Stimulated activated CD8-positive, alpha-beta memory T cell treated with anti-CD3 and anti-CD28 coated beads, Interleukin-12 subunit alpha, Interleukin-12 subunit beta, amount 100 ng/mL, for 4 hours (primary cell): ENCODE measurements at places on chromosomes 1 and 21.

GRCh38 chr1:81044708-81045107, 756.0 kb upstream of the ADGRL2 start:
- no peak for DNase-seq

GRCh38 chr1:223543560-223543959, 121.9 kb downstream of the CAPN8 start:
- DNase-seq: no peak

DNA sequence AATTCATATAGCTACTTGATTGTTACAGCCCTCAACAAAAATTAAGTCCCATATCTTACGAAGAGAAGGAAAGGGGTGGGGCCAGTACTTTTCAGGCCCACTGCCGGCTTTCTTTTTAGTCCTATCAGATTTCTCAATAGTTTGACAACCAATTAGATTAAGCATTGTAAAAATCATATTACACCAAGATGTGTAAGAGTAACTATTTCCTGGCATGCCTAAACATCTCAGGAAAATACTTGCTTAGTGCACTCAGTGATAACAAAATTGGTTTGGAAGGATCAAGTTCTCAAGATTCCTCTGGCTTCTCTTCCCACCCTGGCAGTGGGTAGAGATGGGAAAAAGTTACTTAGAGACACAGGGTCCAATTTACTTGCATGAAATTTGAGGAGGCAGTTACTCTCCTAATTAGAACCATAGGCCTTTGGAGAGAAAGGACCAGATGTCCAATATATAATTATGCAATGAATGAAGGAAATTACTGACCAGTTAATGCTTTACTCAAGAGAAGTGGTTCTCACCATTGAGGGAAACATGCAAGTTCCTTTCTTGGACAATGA, 30.1 kb downstream of the STPG1 start:
- DNase-seq: no peak

GRCh38 chr1:101394041-101394440, 157.2 kb downstream of the S1PR1 start:
- no peak for DNase-seq

- no peak for DNase-seq
Measured at GRCh38 chr1:181451661-181452230, 31.6 kb upstream of the CACNA1E start.

DNA sequence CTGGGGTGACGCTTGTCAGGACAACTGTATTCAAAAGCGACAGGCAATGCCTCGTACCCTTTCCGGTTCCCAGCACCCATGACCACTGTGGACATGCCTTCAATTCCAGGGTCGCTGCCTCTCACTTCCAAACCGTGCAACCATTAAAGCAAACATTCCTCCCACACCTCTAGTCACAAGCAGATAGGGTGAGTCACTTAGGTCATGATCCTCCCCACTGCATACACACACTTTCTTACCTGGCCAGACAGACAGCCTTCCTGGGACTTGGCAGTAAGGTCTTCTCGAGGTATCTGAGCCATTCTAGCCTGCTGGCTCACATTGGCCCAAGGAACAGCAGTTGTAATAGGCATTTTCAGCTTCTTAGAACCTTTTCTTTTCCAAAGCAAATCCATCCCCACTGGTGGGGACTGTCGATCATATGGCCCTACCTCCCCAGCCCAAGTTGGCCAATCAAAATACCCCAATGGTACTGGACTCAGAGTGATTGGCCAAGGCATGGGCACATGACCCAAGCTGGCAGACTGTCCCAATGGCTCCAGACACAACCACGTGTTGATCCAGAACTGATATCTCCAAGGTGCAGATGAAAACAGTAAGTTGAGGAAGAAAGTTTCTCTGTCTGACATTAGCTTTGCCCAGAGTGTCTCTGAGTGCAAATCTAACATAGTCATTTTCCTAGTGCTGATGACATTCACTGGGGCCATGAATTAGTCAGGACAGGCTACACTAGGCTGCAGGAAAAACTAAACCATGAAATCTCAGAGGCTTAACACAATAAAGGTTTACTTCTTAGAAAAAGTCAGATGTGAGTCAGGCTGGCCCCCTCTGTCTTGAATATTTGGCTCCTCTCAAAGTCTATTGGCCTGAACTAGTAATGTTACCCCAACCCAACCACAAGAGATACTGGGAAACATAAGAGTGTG, 113.8 kb downstream of the RRAGC start:
- DNase-seq: no peak
